ENCODE measurements at places on chromosomes 13 and 19. TPM values are rescaled to one million over a fixed set of nuclear protein-coding genes. Genes with fewer than 3 reads are reported as not detected.

The CCDC159 gene
- 20.3 TPM for polyA plus RNA-seq

The SRRM5 gene
- 0.41 TPM for polyA plus RNA-seq

The KLK2 gene
- not detected for polyA plus RNA-seq

The FCER2 gene
- polyA plus RNA-seq, result 0.19 TPM

The FUT3 gene
- polyA plus RNA-seq, result 0.95 TPM

All from left renal pelvis (tissue), 4 donors.